T-helper 9 cell (primary cell): ENCODE measurements at places on chromosomes 5 and 9.

GRCh38 chr9:19286634-19287188 is 56.2 kb downstream of the DENND4C start:
- DNase-seq = no peak

- DNase-seq = no peak
Observed at GRCh38 chr5:17182981-17183380, 34.5 kb upstream of the BASP1 start.

- DNase-seq = no peak
Observed at GRCh38 chr9:68825762-68826472, 120.9 kb downstream of the PIP5K1B start.

- DNase-seq = no peak
Observed at GRCh38 chr5:159891371-159891770, 24.9 kb upstream of the ADRA1B start.

DNA sequence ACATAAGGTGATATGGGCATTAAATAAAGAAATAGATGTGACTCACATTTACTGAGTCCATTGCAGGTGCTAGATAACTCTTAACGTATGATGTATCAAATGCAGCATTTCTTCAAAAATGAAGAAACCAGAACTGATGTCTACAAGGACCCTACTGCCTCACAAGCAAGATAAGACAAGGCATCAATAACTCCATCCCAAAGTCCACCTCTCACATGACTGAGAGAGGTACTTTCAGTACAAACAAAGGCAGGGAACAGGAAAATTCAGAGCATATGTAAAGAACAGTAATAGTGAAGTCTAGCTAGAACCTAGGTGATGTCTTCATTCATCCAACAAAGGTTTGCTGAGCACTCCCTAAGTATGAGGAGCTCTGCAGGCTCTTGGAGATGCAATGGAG is 54.7 kb downstream of the KLHL3 start:
- DNase-seq = no peak

GRCh38 chr9:38062498-38063362 is 6.3 kb downstream of the SHB start:
- DNase-seq = no peak

- no peak for DNase-seq
Observed at GRCh38 chr5:168612996-168613395, 33.8 kb upstream of the PANK3 start.

DNA sequence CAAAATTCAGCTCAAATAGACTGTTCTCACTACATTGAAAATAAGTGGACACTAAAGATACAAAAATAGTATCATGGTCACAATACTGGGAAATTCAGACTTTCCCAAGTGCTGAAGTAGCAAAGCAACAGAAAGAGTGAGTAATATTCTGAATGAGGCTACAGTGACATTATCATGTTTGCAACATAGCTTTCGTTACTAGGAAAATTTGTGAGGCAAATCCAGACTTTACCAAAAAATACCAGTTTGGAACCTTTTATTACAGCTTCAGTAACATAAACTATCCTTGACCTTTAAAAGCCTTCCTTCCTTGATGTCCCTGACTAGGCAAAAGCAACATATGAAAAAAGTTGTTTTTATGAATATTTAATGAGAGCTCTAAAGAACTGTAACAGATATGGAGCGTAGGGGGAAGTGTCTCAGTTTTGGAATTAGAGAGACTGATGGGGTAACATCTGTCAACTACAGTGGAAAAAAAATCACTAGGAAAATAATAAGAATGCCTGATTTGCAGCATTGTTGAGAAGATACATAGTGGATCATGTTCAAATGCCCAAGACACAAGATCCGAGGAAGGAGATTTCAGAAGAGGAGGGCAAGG is 312.9 kb downstream of the ADGRV1 start:
- DNase-seq = no peak
